ENCODE measurements at places on chromosomes 5 and 9.

- no peak for DNase-seq
Observed at GRCh38 chr5:172871536-172871935, 37.5 kb downstream of the ERGIC1 start.

DNA sequence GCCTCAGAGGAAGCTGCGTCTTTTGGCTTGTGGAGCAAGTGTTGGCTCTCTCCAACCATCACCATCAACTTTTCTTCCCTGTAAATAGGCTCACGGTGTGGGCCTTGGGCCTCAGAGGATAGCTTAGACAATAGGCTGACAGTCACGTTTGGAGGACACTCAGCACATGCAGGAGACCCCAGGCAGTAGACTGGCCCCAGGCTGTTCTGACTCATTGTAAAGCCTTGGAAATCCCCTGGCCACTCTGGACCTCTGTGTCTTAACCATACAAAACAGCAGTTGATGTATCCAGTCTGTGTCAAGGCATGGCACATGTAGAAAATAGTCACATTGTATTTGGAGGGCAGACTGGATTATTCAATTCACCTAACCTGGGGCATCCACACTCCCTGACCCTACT lies 18.6 kb downstream of the CD74 start:
- DNase-seq, result no peak

DNA sequence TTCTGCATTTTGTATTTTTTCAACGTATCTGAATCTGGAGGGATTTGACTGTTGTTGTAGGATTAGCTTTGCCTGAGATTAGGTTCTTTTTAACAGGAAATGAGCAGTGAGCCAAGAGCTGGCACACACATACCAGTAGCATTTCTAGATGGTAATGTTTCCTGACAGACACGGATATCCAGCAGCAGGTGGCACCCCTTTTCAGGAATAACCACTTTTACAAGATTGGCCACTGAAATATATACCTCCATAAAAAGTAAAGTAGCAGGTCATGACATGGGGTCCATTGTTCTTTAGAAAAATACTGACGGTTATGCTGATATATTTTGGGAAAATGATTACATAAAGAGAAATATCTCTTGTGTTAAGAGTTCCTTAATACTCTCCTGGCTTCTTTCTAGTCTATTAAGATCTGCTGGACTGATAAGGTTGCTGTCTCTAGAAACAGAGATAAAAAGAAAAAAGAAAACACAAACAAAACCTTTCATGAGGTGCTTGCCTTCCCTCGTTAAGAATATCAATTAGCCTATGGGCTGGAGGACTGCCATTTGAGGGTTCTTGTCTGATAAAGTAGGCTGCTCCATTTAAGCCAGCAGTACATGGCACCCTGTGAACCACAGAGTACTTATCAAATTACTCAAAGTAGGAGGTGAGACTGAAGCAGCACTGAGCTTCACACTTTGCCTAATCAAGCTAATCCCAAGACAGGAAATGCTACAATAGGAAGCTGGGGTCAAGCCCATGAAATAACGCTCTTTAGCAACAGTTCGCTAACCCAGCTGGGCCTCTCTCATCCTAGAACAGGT lies 101.6 kb upstream of the PCA3 start:
- no peak for DNase-seq

GRCh38 chr5:104146652-104147051 lies 584.1 kb upstream of the NUDT12 start:
- DNase-seq, result no peak

- no peak for DNase-seq
Observed at GRCh38 chr5:80600943-80601693, 31.0 kb upstream of the ANKRD34B start.

DNA sequence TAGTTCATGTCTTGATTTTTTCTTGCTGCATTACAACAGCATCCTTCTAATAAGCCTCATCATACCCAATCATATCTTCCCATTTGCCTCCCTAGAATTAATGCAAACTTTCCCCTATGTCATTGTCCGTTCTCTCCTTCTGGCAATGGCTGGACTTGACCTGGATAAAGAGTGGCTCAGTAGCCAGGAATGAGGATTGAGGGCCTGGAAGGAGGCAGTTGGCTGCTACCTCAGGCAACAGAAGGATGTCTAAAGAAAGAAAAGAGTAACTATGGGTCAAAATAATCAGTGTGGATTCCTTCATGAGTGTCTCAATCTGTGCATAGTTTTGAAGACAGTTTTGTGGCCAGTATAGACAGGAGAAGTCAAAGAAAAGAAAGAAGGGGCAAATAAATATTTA lies 209.6 kb downstream of the TRPM3 start:
- DNase-seq, result no peak

DNA sequence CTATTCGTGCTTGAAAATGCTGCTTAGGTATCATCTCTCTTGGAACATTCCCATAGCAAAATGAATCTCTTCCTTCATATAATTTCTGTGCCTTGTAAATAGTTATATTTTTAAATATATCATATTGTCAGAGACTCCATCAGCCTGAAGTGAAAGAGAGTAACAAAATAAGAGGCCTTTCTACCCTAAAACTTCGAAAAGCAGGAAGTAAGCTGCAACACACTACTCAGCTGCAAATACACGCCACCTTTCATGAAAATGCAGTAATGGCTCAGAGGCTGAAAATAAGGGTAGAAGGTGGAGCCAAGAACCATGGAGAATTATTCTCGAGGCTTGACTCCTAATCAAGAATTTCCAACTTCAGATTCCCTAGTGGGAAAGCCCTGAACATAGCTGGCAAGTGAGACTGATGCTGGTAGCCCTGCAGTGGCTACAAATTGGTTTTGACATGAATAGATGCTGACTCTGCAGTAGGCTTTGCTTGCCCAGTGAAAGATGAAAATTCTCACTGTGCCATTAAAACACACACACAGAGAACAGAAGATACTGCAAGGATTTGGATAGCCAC lies 30.2 kb upstream of the PTGER4 start:
- no peak for DNase-seq

GRCh38 chr5:208449-209114 lies 9.4 kb downstream of the CCDC127 start:
- DNase-seq, result no peak

DNA sequence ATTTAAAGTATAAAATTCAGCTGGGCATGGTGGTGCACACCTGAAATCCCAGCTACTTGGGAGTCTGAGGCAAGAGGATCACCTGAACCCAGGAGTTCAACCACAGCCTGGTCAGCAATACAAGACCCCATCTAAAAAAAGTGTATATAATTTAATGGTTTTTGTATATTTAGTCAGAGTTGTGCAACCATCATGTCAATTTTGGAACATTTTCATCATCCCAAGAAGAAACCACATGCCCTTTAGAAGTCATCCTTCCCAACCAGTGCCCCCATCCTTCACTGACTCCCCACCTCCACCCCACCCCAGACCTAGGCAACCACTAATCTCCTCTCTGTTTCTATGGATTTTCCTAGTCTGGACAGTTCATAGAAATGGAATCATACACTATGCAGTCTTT lies 18.8 kb upstream of the TEK start:
- DNase-seq, result no peak

DNA sequence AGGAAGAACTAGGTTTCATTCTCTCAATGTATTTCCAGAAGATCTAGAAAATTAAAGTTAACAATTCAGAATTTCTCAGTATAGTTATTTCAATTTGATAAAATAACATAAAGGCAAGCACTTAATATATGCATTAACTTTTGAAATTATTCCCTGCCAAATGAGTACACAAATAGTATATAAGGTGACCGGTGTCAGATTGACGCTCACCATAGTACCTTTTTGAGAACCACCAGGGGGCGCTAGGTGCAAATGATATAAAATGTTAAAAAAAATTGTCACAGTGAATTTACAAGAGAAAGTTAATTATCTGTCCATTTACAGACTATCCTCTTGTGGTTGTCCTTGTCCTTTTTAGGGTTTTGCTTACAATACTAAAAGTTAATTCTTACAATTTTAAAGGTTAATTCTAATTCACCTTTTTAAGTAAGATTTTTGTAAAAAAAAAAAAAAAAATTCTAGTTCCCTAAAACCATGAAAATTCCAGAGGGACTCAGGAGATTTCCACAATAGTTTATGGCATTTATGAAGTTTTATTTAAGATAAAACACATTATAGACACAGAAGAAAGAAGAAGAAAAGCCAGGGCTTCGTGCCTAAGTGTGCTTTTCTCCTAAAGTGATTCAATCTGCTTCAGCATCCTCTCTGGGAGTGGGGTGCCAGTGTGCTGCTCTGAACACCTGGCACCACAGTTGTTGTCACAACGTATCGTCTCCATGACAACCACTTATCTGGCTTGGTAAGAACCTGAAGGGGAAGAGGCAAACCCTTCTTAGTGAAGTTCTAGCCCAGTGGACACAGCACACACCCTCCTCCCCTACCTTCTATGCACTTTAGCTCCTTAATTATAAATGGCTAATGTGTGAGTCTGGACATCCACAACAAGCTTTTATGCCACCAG lies 1.7 kb downstream of the ADAMTS16 start:
- no peak for DNase-seq

GRCh38 chr9:73896061-73896460 lies 601.1 kb upstream of the RORB start:
- DNase-seq, result no peak

DNA sequence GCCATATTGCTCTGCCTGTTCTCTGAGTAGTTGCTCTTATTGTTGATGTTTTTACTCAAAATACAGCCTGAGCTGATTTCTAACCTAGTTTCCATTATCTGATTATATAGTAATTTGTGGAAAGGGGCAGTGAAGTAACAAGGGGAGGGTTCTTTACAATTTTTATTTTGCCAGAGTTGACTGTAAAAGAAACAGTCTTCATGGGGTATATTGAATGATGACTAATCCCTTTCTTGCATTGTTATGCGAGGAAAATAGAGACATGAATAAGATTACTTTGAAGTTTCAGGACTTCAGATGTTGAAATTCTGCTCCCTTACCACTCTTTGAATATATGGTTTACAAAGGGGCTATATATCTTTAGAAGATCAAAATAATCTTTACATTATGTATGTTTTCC lies 9.1 kb upstream of the LRRC70 start:
- DNase-seq, result no peak

DNA sequence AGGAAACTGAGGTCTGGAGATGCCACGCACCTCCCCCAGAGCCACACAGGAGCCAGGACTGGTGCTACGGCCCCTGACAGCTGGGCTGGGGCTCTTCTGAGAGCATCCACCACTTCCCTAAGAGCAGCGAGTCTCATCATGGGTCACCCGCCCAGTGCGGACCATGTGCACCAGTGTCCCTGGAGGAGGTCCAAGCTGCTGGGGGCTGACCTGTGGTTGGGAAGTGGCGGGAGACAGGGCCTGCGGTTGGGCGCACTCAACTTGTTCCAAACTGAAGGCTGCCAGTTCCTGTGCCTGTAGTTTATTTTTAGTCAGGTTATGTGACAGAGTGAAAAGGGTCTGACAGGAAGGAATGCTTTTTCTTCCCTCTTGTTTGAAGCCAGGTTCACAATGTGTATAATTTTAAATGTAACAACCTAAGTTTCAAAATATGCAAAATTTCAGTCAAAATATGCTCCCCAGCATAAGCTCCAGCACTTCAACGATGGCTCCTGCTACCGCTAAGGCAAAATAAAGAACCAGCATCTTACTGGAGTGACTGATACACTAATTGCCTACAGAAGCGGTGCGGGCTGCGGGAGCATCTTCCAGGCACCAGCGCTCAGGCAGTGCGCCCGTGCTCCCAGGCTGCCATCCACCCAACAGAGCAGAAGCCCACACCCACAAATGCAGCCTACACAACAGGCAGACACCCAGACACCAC lies 14.8 kb downstream of the BARHL1 start:
- no peak for DNase-seq

- DNase-seq, result no peak
Observed at GRCh38 chr5:28174691-28175090, 1136.3 kb upstream of the CDH9 start.

- no peak for DNase-seq
Observed at GRCh38 chr9:86078731-86079130, 20.6 kb downstream of the GOLM1 start.

GRCh38 chr9:82524407-82524806 lies 535.8 kb downstream of the SPATA31D1 start:
- DNase-seq, result no peak

DNA sequence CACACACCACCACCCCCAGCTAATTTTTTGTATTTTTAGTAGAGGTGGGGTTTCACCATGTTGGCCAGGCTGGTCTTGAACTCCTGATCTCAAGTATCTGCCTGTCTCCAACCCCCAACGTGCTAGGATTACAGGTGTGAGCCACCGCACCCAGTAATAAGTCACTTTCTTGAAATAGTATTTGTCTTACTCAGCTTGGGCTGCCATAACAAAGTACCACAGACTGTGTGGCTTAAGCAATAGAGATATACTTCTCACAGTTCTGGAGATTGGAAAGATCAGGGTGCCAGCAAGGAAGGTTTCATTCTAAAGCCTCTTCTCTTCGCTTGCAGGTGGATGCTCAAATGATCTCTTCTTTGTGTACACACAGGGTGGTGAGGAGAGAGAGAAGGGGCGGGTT lies 99.8 kb downstream of the ARRDC3 start:
- DNase-seq, result no peak

DNA sequence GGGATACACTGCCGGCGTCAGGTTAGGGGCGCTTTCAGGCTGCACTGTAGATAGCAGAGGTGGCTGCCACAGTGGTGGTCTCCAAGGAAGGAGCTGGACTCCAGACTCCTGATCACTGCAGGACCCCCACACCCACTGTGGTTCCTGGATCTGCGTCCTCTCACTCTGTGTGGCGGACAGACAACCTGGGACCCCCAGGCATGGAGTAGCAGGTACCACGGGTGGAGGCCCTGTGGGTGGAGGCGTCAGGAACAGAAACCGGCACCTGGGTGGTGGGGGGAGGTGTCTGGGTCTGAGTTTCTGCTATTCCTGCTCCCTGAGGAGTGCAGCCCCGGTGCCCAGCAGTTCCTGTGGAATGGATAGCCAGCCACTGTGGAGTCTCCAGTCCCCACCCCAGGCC lies 75.1 kb upstream of the PCAT7 start:
- DNase-seq, result no peak

DNA sequence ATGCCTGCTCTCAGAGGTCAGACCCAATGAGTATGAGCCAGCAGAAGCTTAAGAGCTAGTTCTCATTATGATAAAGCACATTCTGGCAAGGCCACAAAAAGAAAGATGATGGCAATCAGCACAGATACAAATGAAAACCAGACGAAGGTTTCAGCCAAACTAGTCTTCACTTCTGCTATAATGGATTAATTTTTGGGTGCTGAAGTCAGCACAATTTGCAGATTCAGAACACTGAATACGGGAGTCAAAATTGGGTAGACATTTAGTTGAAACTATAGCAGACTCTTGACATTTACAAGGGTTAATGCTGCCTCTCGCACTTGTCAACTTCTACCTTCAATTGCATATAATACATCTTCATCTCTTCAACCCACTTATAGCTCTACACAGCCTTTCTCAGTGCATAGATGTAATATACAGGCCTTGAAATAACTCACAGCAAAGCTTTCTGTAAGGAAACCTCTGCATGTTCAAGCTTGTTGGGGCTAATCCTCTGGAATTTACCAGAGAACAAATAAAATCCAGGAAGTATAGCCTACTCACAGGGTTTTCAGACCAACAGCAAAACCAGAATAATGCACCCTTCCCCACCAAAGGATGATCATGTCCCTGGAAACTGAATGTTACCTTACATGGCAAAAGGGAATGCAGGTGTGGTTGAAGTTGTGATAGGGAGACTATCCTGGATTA lies 77.1 kb downstream of the BAAT start:
- no peak for DNase-seq

All from GOT3 (cell line).